ENCODE measurements at places on chromosomes 7 and 10.

DNA sequence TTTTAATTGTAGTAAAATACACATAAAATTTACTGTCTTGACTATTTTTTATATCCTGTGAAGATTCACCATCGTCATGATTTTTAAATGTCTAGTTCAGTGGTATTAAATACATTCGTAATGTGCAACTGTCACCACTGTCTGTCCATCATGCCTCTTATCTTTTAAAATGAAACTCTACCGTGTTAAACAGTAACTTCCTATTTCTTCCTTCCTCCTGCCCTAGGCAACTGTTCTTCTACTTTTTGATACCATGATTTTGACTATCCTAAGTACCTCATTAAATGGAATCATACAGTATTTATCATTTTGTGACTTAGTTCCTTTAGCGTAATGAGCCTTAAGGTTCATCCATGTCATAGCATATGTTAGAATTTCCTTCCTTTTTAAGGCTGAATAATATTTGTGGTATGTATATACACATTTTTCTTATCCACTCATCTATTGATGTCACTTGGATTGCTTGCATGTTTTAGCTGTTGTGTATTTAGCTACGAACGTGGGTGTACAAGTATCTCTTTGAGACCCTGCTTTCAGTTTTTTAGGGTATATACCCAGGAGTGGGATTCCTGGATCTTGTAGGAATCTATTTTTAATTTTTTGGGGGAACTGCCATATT is 13.5 kb downstream of the SLK start:
- DNase-seq: no peak

GRCh38 chr7:15863951-15864625 is 177.6 kb upstream of the MEOX2 start:
- DNase-seq: no peak

DNA sequence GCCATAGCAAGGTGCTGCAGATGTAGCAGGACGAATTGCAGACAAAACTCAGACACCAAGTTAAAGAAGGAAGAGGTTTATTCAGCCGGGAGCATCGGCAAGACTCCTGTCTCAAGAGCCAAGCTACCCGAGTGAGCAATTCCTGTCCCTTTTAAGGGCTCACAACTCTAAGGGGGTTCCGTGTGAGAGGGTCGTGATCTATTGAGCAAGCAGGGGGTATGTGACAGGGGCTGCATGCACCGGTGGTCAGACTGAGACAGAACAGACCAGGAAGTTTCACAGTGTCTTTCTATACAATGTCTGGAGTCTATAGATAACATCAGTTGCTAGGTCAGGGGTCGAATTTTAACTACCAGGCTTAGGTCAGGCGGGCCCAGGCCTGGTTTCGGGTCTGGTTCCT is 222.0 kb upstream of the C7orf33 start:
- DNase-seq: no peak

GRCh38 chr10:114931072-114931679 is 6.8 kb upstream of the TRUB1 start:
- DNase-seq: no peak

GRCh38 chr10:117496616-117497028 is 45.9 kb upstream of the EMX2 start:
- DNase-seq: peak; percentile 35

DNA sequence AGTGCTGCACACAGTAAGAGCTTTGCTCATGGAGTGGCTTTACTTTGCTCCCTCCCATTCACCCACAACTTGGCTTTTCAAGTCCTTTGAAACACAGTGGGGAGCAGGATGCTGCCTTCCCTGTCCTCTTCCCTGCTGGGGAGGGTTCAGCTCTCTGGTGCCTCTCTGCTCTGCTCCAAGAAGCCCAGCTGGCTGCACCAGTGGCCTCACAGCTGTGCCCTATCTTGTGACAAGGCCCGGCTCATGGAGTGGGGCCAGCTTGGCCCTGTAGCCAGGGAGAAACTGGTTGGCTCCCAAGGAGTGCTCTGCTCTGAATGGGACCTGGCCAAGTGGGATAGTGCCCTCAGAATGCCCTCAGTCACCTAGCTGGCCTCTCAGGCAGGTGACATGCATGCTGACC is 212.3 kb upstream of the ZMIZ1 start:
- DNase-seq: no peak

Data from CD4-positive, alpha-beta T cell treated with Interferon gamma for 1 hour (primary cell).